ENCODE measurements at places on chromosomes 5 and 9.
A peak's percentile ranks its signal among the peaks of the same experiment; 100 is the strongest.

DNA sequence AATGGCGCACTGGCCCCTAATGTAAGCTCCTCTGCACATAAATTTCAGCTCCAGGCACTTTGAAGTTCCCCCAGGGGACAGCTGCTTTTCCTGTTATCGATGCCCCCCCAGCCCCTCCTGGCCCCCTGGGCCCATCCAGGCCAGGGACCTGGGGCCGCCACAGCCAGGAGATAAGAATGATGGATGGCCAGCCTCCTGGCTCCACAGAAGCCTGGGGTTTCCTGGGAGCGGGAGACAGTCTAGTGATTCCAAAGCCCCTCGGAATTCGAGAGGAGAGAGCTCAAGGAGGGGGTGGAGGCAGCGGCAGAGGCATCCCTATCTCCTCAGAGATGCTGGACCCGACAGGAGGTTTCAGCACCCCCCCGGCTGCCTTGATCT is 98.4 kb upstream of the HAND1 start:
- peak; percentile 49 for DNase-seq

DNA sequence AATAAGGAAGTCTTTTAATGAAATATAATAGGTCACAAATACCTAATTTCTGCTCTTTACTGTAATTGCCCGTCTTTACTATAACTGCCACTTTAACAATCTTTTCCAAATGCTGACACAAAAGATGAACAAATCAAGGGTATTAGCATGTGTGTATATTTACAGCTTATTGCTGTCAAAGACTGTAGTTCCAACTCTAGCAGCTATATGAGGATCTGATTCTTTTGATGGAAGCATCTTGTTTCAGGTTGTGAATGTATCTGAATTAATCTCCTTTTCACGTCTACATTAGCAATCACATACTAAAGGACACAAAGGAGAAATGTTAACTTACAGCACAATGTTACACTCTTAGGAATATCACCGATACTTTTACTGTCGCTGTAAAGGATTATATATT is 27.9 kb downstream of the RFX3 start:
- DNase-seq: no peak

DNA sequence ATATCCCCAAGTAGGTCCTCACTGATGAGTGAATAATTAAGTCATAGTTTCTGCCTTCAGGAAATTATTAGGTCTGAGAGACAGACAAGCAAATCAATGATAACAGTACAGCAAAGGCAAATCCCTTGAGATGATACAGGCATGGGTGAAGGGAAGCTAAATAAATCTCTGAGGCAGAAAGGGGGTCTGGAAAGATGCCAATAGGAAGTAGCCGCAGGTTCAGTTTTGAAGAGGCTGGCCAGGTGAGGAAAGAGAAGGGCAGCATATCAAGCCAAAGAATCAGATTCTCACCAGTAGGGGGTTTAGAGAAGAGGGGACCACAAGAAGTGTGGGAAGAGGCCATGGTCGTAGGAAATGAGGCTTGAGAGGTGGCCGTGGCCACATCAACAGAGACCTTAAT is 85.8 kb downstream of the KIAA1958 start:
- no peak for DNase-seq

GRCh38 chr5:177600508-177601018 is 631 bp downstream of the B4GALT7 start:
- no peak for DNase-seq

- DNase-seq: peak; percentile 52
These were observed 332.3 kb downstream of the CWC27 start for GRCh38 chr5:65100911-65101631.

DNA sequence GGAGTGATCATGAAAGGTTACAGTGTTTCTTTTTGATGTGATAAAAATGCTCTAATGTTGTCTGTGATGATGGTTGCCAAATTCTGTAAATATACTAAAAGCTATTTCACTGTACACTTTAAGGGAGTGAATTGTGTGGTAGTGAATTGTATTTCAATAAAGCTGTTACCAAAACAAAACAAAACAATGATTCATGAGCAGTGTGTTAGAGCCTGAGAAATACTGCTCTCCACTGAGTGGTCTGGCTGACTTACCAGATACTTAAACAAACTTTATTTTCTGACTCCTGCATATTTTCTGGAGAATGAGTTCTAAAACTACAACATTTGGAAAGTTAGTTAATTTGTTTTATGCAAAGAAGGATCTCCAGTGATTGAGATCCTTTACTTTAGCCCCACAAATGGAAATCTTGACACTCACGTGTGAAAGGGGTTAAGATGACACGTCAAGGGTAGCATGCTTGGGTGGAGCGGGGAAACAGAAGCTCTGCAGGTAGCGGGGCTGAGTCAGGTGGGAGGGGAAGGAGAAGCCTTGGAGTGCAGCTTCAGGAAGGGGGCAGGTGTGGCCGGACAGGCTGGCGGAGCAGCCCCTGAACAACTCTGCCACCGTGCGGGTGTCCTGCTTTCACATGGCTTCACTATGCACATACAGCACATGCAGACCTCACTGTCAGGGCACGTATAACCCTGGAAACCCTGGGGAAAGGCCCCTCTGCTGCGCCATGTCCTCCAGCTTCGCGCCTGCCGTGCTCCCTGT is 256.7 kb downstream of the IRX1 start:
- DNase-seq: no peak

- no peak for DNase-seq
These were observed 213.1 kb downstream of the PSAT1 start for GRCh38 chr9:78510035-78510434.

- DNase-seq: peak; percentile 16
These were observed 28.1 kb downstream of the ACSL6 start for GRCh38 chr5:131983244-131983771.

GRCh38 chr5:32584646-32585045 is 711 bp upstream of the SUB1 start:
- DNase-seq: no peak

DNA sequence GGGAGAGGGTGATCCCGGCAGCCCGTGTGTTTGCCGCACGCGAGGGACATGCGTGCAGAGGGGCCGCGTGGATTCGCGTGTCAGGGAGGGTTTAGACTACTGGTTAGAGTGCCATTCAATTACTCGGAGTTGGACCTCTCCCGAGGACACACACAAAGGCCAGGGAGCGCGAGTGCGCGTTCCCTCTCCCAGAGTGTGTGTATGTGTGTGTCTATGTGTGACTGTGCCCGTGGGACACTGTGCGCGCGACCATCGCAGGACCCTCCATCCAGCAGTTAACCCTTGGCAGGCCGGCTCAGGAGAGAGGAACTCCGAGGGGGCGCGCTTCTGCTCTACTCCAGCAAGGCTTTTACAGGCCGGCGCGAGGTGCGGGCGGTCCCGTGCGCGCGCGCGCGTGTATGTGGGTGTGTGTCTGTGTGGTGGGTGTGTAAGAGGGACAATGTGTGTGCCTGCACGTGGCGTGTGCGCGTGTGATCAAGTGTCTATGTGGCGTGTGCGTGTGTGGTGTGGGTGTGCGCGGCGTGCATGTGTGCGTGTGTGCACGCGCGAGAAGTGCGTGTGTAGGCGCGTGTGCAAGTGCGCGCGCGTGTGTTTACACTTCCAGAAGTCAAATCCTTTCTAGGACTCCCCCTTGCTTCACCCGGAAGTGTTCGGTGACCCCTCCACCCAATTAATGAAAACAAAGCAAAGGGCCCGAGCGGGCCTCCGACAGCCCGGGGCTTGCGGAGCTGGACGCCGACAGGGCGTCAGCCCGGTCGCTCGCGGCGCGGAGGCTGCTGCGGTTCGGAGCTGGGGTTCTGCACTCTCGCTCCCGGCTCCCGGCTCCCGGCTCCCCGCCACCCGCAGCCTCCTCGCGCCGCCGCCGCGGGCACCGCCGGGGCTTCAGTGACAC is 75.3 kb upstream of the TBCA start:
- peak; percentile 61 for DNase-seq

DNA sequence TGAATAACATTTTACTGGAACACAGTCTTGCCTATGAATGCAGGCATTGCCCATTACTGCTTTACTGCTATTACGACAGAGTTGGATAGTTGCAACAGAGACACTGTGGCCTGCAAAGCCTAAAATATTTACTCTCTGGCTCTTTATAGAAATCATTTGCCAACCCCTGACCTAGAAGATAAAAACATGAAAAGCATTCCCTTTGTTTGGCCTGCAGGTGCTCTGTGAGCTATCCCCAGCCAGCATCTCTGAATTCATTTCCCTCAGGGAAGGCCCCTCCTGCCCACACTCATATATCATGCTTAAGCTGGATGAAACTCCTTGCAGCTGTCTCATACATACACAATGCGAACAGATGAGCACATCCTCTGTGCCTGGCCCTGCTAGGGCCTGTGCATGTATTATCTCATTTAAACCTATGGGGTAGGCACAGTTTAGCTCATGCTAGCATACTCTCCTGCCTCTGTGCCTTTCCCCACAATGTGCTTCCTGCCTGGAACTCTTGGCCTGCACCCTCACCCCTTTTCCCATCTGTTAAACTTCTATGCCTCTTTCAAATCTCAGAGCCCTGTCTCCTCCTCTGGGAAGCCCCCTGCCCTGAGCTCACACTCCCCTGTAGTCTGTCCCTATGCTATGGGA is 193.1 kb downstream of the PAX5 start:
- no peak for DNase-seq

GRCh38 chr5:147452165-147452811 is 57.6 kb downstream of the DPYSL3 start:
- peak; percentile 8 for DNase-seq

- DNase-seq: no peak
These were observed 6.4 kb upstream of the SLC2A8 start for GRCh38 chr9:127390563-127390962.

- peak; percentile 57 for DNase-seq
These were observed 38.8 kb downstream of the CARTPT start for GRCh38 chr5:71757590-71758543.

- no peak for DNase-seq
These were observed 102.0 kb upstream of the PTPN3 start for GRCh38 chr9:109600142-109600541.

GRCh38 chr5:163913548-163913947 is 408.1 kb downstream of the MAT2B start:
- no peak for DNase-seq

- no peak for DNase-seq
These were observed 151.6 kb upstream of the RGMB start for GRCh38 chr5:98621821-98622220.

DNA sequence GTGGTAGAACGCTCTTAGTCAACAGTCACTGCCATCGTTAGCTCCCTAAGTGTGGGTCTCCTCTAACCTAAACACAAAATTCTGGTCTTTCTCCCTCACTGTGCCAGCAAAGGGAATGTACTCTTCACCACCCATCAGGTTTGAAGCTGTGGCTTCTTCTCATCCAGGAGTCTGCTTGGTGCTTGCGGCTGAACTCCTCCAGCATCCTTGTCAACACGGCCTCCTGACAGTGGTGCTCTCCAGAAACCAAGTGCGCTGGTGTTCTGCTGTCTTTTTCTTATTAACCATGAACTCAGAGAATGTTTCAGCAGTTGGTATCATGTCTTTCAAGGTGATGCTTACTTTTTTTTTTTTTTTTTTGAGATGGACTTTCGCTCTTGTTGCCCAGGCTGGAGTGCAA is 23.9 kb upstream of the LPCAT1 start:
- no peak for DNase-seq

DNA sequence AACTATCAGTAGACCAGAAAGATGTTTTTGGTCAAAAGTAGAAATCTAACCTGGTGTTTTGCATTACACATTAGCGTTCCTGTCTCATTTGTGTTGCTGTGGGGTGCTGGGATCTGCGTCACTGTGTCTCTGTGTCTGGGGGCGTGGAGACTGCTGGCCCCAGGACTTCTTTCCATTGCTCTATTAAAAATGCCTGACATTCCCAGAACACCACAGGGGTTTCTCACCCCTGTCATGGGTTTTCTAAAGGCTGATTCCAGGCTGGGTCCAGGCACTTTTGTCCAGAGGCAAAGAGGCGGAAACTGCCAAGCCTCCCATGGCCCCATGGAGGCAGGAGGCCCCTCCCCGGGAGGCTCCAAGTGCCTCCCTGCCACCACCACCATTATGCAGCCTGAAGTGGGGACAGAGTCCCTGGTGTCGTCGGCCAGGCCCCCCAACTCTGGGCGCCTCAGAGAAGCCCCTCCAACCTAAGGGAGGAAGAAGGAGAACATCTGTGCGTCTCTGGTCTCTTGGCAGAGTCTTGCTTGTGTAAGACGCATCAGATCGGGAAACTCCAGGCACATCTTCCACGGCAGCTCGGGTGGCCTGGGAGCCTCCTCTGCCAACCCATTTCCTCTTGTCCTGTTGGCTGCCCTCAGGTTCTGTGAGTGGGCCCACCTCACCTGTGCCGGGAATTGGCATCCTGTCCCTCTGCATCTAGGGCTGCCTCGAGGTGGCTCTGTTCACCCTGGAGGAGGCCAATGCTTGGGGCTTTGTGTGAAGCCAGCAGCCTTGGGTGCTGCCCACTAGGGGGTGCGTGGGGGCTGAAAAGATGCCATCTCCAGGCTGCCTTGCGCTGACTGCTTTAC is 13.8 kb upstream of the PLEKHG4B start:
- DNase-seq: no peak

GRCh38 chr5:40871177-40871576 is 30.0 kb downstream of the CARD6 start:
- DNase-seq: no peak

DNA sequence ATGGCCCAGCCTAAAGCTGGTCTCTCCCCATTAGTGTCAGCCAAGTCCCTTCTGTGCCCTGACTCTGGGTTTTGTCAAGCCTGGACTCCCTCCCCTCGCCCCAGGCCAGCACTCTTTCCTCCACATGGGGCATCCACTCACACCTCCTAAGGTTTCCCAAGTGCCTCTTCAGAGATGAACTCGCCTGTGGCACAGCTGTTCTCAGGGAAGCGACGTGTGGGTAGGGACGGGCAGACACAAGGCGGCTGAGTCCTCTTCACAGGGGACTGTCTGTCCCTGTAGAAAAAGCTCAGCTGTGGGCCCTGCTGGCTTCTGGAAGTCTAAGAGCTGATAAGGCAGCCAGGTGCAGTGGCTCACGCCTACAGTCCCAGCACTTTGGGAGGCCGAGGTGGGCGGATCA is 78.5 kb downstream of the CACNA1B start:
- no peak for DNase-seq

- DNase-seq: no peak
These were observed 93.8 kb upstream of the GRHPR start for GRCh38 chr9:37328556-37329227.

DNA sequence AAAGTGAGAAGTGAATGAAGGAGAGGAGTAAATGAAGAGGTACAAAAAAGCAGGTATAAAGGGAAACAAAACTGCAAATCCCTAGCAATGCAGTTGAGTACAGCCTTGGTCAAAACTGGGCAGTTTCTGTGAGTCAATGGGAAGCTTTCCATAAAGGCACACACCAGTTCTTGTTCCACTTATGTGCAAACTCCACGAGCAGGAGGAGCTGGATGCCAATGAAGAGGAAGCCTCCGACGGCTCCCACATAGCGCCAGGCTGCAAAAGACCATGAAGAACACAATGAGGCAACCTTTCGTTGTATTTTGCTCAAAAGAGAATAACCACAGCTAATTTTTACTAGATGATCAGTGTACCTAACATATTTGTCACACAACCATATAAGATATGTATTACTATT is 81.1 kb downstream of the SERINC5 start:
- DNase-seq: no peak

- DNase-seq: no peak
These were observed 37.5 kb upstream of the RGMB start for GRCh38 chr5:98735806-98736507.

- no peak for DNase-seq
These were observed 178.7 kb upstream of the FBXL17 start for GRCh38 chr5:108560581-108560980.

GRCh38 chr5:74640954-74641734 is 616 bp upstream of the ENC1 start:
- DNase-seq: peak; percentile 78
